ENCODE measurements at places on chromosomes 3 and 15.

- DNase-seq = no peak
Observed at GRCh38 chr3:64664397-64664796, 23.4 kb downstream of the ADAMTS9 start.

DNA sequence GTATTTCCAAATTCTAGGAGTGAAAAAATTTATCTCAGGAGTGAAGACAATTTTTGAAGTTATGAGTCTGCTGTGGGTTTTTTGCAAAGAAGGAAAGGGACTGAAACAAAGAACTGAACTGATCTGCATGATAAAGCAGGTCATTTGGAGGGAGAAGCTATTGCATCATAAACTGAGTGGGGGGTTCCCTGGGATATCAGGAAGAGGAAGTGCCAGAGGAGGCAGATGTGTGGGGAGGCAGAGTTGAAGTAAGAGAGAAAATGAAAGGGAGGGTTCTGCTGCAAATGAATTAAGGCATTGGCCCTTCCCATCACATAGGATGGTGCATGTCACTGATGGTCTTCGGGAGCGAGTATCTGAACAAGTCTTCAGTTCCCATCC lies 379.2 kb downstream of the VPS13C start:
- no peak for DNase-seq

DNA sequence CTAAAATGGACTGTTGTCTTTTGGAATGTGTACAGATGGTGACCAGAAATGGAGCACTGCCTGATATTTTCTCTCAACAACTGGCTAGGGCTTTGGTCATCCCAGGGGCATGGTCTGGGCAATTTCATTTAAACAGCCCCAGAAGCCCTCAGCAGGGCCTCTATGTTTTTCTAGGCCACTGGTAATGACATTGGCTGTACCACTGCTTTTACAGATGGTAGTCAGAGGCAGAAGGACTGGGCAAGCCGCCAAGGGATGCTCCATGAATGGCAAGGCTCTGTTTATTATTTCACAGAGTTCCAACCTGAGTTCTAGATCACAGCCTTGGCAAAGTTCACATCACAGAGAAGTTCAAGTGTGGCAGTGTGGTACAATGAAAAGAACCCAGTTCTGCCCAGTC lies 37.0 kb upstream of the LMCD1 start:
- no peak for DNase-seq

- no peak for DNase-seq
Observed at GRCh38 chr3:1251282-1252060, 158.6 kb downstream of the CNTN6 start.

DNA sequence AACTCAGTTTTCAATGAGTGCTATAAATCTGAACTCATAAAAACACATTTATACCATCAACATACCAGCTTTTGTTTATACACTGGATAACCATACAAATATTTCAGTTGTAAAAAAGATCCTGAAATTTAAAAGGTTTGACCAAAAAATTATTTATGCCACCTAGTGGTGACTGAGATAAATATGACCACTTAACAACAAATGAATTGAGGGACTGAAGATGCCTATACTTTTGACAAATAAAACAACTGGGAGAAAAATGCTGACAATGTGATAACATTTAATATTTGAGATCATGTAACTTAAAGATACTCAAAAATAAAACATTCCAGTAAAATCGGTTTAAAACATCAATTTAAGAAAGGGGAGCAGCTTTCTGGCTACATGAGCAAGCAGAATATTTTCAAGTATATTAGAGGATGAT lies 30.4 kb downstream of the ATG3 start:
- DNase-seq = no peak

GRCh38 chr3:165451371-165452070 lies 255.3 kb upstream of the SLITRK3 start:
- no peak for DNase-seq

DNA sequence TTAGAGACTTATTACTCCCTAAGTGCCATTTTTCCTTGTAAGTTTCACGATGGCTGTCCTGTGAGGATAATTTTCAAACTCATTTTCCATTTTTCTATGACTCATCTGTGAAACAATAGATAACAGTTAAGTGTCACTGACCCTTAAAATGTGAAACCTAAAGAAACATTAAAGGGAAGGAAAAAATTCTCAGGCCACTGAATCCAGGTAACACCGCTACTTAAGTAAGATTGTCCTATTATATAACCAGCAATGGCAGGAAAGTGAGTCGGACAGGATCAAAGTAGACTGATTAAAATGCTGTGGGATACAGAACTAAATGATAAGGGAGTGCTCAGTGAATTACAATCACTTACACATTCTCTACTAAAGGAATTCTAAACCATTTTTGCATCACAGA lies 12.4 kb downstream of the PLD1 start:
- no peak for DNase-seq

- no peak for DNase-seq
Observed at GRCh38 chr3:87267953-87268645, 8.3 kb downstream of the POU1F1 start.

DNA sequence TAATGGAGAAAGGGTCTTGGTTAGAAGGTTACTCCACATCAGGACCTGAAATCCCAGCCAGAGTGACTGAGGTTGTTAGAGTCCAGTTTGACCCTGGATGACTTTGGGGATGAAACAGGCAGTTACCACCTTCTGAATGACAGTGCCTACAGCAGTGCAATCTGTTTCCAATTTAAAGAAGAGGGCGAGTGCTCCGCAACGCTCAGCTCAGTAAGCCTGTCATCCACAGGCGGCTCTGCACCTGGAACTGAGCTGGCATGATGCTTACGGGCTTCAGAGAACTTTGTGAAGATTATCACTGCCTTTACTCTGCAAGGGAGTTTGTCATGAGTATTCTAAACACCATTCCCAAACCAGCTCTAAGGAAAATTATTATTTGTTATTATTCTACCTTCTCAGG lies 127.7 kb upstream of the SLC24A5 start:
- no peak for DNase-seq

GRCh38 chr15:84736375-84736774 lies 12.0 kb upstream of the ZNF592 start:
- DNase-seq = no peak

DNA sequence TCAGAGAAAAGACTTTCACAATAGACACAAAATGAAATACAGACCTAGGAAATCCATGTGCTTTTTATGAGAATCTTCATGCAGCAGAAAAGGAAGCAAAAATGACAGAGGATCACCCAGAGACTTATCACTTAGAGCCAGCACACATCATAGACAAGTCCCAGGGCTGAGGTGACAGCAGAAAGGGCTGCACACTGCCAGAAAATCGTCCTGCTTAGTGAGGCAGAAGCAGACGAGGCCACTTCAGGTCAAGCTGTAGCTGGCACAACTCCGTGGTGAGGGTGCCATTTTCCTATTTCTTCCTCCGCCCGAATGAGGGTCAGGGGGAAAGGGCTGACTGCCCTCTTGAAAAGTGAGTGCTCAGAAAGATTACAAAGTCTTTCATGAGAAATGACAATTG lies 95.9 kb upstream of the TNIK start:
- no peak for DNase-seq

DNA sequence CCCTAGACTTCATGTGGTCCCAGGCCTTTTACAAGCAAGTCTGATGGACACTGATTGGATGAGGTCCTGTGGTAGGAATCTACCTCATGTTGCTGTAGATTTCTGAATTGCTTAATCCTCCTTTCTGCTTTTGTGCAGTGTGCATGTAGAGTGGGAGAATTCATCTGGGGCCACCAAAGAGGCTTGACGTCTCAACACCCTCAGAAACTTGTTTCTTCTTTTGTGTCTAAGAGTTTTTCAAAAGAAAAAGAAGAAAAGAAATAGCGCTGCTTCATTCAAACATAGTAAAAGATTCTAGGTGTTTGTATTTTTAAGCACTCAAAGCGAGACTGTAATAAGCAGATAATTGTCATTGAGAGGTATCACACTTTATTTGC lies 46.2 kb downstream of the NR1D2 start:
- no peak for DNase-seq

GRCh38 chr3:59056706-59057105 lies 6.9 kb upstream of the CFAP20DC start:
- no peak for DNase-seq

GRCh38 chr15:95016511-95017229 lies 785.3 kb downstream of the MCTP2 start:
- no peak for DNase-seq

DNA sequence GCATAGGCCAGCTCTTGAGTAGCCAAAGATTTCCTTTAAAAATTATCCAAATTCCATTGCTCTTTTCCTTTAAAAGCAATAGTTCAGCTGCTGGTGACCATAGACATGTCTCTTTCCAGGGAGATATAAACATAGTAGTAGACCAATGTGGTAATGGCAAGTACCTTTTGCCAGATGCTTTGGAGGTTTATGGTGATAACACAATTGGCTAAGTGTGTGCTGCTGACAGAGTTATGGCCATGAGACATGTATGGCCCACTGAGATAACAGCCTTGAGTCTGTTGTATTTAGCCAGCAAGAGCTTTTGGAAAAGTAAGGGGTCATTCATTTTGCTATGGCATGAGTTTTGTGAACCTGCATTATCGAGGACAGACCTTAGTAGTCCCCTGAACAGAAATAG lies 1146.8 kb downstream of the TUSC7 start:
- no peak for DNase-seq

DNA sequence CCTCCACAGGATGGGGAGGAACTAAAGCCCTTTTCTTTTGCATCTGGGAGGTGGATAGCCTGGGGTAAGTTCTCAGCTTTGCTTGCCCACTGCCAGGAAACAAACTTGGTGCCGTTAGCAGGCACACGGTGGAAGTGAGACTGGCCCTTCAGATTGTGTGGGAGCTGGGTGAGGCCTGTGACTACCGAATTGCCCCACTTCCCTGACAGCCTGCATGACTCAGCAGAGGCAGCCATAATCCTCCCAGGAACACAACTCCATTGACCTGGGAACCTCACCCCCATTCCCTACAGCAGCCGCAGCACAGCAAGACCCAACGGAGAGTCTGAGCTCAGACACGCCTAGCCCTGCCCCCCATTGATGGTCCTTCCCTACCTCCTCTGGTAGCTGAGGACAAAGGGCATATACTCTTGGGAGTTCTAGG lies 282.6 kb downstream of the KLF13 start:
- DNase-seq = no peak

DNA sequence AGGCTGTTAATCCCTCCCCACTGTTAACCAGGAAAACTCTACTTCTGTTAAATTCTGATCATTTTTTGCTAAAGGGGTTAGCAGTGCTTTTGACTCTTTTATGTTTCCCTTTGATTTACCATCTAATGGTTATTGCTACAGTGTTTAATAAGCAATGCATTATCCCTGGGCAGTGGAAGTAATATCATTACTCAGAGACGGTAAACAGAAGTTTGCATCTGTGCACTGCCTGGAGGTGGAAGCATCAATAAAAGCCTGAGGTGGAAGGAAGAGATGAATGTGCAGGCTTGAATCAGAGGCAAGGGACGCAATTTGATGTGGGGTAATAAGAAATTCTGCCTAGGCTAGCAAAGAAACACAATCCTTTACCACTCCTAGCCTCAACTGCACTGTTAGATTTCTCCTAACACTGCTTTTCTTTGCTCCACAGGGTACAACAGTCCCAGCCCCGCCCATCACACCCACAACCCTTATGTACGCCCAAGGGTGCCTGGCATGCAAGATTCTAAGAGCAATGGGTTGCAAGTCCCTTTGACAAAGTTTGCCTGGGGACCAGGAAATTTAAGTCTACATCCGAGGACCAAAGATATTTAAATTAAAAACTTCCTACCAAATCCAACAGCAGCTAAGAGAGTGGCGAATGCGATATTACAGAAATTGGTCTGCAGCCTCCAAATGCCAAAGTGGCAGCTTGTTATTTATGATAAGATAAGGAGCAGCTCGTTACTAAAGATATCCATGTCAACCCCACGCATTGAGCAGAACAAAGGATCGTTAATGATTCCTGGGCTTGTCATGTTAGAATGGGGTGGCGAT lies 261.4 kb downstream of the FHIT start:
- DNase-seq = no peak

DNA sequence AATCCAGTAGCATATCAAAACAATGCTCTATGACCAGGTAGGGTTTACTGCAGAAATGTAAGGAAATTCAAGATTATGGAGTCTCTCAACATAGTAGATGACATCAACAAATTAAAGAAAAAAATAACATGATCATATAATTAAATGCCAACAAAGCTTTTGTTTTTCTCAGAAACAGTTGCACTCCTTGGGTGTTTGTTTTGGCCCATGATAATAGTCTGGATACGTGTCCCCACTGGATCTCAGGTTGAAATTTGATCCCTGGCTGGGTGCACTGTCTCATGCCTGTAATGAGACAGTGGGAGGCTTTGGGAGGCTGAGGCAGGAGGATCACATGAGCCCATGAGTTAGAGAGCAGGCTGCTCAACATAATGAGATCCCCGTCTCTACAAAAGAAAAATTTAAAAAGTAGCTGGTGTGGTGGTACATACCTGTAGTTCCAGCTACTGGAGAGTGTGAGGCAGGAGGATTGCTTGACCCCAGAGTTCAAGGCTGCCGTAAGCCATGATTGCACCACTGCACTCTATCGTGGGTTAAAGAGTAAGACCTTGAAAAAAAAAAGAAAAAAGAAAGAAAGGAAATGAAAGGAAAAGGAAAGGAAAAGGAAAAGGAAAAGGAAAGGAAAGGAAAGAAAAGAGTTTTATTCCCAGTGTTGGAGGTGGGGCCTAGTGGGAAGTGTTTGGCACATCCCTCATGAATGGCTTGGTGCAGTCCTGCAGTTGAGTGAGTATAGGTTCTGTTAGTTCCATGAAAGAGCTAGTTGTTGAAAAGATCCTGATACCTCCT lies 53.3 kb upstream of the FOXB1 start:
- no peak for DNase-seq

GRCh38 chr15:86203462-86203861 lies 123.8 kb downstream of the AGBL1 start:
- DNase-seq = no peak

DNA sequence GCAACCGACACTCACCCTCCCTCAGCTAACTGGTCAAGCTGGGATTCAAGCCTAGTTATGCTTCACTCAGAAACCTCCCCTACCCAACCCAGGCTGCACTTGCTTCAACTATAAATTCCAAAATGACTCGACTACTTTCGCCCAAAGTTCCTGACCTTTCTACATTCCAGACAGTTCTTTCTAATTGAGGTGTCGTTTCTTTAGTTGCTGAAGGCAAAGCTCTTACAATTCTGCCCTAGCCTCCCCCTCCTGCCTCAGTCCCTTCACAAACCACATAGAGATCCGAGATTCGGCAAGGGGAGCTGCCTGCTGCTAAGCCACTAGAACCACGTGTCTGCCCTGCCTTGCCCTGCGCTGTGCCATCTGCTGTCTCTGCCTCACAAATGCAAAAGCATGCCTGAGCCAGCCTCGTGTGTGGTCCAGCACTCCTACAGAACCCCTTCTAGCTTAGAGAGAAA lies 74.7 kb upstream of the SH3GL3 start:
- no peak for DNase-seq

DNA sequence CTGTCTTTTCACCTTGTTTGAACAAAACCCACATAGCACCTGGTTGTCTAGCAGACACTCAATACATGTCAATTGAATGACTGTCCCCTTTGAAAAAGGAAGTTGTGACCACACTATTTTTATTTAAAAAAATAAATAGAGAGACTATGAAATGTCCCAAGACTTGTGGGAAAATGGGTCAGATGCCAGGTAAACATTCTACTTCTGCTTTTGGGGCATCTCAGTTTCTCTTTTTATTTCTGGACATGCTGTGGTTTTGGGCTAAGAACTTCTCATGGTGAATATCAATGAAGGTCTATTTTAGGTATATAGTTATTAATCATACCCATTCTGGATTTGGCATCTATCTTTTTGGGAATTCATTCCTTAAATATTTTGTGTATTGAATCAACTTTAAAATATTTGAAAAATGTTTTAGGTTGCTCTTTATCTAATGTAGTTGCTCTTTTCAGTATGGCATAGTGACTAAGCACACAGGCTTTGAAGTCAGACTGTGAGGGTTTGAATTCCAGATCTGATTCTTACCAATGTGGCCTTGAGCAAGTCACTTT lies 4.4 kb downstream of the TMEM45A start:
- no peak for DNase-seq

Data from T-helper 17 cell (primary cell).